ENCODE measurements at places on chromosomes 3 and 15. TPM values are rescaled to one million over a fixed set of nuclear protein-coding genes. Genes with fewer than 3 reads are reported as not detected.

- DNase-seq = no peak
Observed at GRCh38 chr15:58019503-58020376, 45.8 kb downstream of the ALDH1A2 start.

DNA sequence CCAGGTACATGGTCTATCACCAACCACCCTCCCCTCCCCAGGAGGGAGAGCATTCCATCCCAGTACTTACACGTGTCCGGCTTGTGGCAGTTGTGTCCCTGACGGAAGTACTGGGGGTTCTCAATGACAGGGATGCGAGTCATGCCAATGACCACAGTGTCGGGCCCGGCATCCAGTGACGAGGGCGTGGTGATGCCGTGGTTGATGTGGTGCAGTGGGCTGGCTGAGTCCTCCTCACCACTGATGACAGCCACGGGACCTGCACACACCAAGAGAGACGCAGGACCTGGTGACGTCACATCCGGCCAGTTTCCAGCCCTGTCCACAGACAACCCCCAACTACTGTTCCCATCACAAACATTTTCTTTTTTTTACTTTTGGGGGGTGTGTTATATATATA is 223.8 kb downstream of the NTRK3 start:
- no peak for DNase-seq

XIRP1 gene
- total RNA-seq = 0.76 TPM

FHIT gene
- 16.5 TPM for total RNA-seq
